ENCODE measurements at places on chromosomes 1 and 21. TPM values are rescaled to one million over a fixed set of nuclear protein-coding genes. Genes with fewer than 3 reads are reported as not detected.

DNA sequence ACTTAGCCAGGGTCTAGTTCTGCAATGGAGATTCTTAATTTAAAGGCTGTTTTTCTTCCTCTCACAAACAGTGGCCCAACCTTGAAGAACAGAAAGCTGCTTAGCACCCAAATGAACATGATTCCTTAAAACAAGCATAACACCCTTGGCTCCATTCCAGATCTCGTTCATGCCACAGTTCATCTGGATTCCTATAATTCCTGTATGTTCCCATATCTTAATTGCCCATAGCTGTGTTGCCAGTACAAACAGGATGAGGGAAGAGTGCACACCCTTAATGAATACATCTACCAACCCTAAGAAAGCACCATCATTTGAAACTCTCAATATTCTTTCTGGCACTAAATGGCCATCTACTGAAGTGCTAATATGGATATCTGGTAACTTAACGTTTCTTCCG lies 45.5 kb downstream of the TGFB2 start:
- DNase-seq = no peak

Gene BROX
- total RNA-seq = 34.5 TPM

Gene OR2T35
- total RNA-seq = not detected

DNA sequence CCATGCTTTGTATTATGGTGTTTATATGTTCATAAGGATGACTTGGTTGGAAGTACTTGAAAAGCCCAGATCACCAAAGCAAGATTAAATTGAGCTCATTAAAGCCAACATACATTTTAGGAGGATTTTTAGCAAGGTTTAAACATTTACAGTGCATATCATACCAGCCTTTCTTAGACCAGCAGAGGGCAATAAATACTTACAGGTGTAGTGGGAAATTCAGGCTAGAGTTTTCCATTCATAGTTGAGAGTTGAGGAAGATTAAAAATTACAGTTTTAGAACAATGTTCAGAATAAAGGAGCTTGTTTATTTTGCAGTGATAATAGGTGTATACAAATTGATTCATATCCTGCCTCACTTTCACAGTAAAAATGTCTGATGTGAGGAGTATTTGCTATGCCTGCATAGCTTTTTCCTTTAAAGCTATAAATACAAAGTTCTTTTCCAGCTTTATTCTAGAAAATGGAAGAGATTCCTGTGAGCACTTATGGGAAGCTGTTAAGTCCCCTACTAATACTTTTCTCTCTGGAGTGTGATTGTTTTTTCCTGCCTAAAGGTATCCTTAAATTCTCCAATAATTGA lies 35.3 kb downstream of the DTL start:
- no peak for DNase-seq

DNA sequence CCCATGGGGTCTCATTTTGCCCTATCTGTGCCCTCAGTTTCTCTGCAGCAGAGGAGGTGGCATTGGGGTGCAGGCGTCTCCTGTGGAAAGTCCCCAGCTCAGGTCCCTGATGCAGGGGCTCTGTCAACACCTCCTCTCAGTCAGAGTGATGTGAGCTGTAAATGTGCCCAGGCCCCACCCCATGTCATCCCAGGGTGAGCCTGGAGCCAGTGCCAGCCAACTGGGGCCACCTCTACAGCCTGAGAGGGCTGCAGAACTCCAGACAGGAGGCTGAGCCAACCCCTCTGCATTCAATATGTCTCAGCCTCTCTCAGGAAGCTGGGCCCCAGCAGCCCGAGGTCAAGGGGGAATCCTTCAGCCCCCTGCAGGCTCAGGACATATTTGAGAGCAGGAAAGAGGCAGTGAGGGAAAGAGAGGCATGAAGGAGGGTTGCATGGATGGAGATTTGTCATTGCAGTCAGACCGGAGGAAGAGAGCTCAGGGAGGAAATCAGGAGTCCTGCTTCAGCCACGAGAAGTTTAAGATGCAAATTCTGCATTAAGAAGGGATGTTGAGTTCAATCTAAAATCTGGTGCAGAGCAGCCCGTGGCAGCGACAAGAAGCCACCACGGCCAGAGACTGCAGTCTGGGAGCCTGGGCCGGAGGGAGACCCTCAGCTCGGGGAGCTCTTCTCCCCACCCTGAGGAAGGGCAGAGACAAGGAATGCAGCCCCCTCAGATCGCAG lies 288.2 kb upstream of the VAMP3 start:
- no peak for DNase-seq

GRCh38 chr1:65170511-65171142 lies 22.6 kb downstream of the AK4 start:
- DNase-seq = no peak

Gene KPRP
- not detected for total RNA-seq

- no peak for DNase-seq
Observed at GRCh38 chr21:46454142-46454541, 4.5 kb upstream of the DIP2A start.

DNA sequence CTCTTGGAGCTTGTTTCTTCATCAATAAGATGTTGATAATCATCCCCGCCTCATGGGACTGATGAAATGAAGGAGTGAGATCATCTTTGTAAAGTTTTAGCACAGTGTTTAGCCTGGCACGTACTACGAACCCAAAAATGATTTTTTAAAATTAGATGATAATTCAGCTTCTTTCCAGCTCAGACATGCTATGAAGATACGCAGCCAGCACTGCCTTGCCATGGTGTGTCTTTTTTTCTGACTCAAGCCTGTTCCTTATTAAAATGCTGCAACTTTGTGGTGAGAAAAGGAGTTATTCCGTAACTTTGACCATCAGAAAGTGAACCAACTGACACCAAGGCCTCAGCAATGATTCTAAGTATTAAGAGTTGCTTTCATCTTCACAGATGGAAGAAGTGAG lies 269.0 kb downstream of the LTN1 start:
- DNase-seq = no peak

DNA sequence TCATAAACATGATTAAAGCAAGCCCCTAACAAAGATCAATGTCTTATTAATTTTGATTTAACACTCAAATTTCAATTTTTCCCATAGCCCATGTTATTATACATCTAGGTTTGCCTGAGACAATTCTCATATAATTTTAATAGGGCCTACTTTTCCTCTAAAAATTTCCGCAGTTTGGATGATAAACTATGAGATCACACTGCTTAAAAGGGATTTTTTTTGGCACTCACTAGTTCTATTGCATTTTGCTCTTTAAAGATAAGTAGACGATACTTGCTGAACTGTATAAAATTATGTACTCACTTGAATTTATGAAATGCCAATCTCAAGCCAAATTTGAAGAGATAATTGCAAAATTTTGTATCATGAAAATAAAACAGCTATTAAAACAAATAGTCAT lies 480.4 kb upstream of the ZRANB2 start:
- no peak for DNase-seq

GRCh38 chr1:185531838-185532237 lies 202.4 kb upstream of the HMCN1 start:
- DNase-seq = no peak

Data from mesenteric fat pad (tissue), 1 donor.